HFFc6 (cell line): ENCODE measurements at places on chromosomes 7 and 10. TPM values are rescaled to one million over a fixed set of nuclear protein-coding genes. Genes with fewer than 3 reads are reported as not detected.

Gene TMEM229A
- not detected in 2 replicates for total RNA-seq

- peak overlapping the region; percentile 72 for H3K4me3 ChIP-seq
- H3K36me3 ChIP-seq: peaks cover 67% of the 10 kb centered on the region
- DNase-seq: no peak
- H3K27ac ChIP-seq: peak overlapping the region; percentile 91
These were observed 20.2 kb downstream of the CREB3L2 start for GRCh38 chr7:137981668-137982067.

DNA sequence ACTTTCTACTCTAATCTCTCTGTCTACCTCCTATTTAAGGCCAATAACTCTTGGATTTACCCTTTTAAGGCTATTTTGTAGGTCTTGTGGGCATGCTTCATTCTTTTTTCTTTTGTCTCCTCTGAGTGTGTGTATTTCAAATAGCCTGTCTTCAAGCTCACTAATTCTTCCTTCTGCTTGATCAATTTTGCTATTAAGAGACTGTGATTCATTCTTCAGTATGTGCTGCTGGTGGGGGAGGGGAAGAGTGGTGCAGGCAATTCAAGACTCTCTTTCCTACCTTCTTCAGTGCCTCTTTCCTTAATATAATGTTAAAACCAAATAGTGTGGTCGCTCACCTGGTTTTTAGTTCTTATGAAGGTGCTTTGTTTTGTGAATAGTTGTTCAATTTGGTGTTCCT is 20.0 kb downstream of the ABCB1 start:
- H3K4me1 ChIP-seq: peaks cover 12% of the 10 kb centered on the region; the same call in 1 of the 2 replicates
- no peak overlapping the region for H3K4me3 ChIP-seq
- H3K27me3 ChIP-seq: no peaks in the 10 kb centered on the region
- no peaks in the 10 kb centered on the region for H3K36me3 ChIP-seq
- H3K27ac ChIP-seq: no peak overlapping the region
- DNase-seq: no peak

GRCh38 chr10:46074196-46074946 is 28.3 kb upstream of the MSMB start:
- H3K4me3 ChIP-seq: no peak overlapping the region
- H3K27ac ChIP-seq: no peak overlapping the region; the same call in 1 of the 2 replicates
- no peak for DNase-seq
- no peaks in the 10 kb centered on the region for H3K36me3 ChIP-seq
- peaks cover 16% of the 10 kb centered on the region for H3K27me3 ChIP-seq

DNA sequence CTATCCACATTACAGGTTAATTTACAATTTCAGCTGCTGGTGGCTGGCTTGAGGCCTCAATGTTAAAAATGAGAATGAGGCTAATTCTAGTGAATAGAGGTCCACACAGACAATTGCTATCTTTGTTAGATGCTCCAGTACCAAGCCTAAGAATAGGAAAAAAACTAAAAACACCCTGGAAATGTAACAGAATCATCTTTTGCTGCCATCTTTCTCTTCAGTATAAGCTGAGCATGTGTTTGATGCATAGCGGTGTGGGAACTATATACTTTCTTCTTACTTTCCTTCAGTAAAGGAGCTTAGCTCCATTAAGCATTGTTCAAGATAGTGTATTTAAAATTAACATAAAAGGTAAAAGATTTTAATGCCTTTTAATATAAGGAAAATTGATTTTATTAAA is 5.6 kb downstream of the TMEM229A start:
- H3K4me3 ChIP-seq: no peak overlapping the region
- H3K4me1 ChIP-seq: no peaks in the 10 kb centered on the region
- no peak for DNase-seq
- peaks cover 4% of the 10 kb centered on the region; the same call in 1 of the 2 replicates for H3K36me3 ChIP-seq
- no peak overlapping the region for H3K27ac ChIP-seq

Gene HOXA1
- total RNA-seq: 0.47 to 0.73 TPM (median 0.53 TPM) in 3 replicates
